ENCODE measurements at places on chromosomes 3 and 15.
A peak's percentile ranks its signal among the peaks of the same experiment; 100 is the strongest.

GRCh38 chr3:108036401-108036800, 54.4 kb downstream of the CD47 start:
- no peak for DNase-seq

DNA sequence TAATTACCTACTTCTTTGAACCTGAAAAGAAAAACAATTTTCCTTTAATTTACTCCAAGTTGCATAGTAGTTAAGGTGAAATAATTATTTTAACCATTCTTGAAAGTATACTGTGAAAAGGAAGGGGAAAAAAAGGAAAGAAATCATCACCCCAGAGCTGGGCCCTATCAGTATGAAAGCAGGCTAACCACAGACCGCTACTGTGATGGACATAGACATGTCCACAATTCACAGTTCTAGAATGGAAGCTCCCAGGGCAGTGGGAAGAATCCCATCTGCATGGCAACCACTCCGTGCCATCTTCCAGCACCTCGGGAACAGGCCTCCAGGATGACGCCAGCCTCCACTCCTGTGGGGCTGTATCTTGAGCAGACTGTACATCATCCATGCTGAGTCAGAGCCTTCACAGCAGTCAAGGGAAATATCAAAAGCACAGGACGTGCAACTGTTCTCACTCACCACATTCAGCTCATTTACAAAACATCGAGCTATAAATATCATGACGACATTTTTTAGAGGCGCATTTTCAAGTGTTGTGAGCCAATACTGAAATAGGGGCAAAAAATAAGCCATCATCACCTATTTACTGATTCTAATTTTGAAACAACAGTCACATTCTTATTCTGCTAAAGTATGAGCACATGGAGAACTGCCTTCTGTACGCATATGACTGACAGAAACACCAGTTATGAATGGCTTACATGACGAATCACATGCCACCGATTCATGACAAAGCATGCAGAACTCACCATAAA, 119.7 kb downstream of the SNRK start:
- no peak for DNase-seq

DNA sequence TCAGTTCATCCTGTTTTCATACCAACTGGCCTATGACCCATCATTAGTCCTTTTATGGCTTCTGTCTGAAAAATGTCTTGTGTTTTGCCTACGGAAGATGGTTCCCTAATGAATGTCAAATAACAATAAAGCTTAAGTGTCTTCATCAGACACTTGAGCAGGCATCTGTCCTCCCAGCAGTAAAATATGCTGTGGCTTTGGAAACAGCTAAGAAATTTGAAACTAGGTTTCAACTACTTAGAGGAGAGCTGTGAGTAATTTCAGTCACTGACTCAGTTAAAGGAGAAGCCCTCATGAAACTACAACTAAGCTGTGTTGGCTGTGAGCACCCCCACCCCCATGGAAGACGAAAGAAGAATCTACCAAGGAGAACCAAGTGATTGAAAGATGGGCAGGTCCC, 409.4 kb upstream of the PPP2R3A start:
- DNase-seq: no peak

DNA sequence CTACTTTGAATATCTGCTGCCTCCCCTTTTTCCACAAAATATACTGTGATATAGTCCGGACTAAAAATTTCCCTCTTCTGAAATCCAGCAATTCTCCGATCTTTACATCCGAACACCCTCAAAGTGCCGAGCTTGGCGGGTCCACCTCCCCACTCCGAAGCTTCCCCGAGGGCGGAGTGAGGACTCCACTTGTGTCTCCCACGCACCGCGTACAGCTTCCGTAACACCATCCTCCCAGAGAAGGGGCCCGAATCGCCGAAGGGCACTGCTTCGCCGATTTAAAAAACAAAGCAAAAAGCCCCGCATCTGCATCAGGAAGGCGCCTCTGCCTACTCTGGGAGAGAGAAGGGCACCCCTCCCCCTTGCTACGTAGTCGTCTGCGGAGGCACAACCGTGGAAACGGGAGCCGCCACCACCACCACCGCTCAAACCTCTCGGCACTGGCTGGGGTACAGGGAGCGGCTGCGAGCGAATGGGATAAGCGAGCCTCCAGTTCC, 551 bp downstream of the NCBP2 start:
- peak; percentile 75 for DNase-seq

DNA sequence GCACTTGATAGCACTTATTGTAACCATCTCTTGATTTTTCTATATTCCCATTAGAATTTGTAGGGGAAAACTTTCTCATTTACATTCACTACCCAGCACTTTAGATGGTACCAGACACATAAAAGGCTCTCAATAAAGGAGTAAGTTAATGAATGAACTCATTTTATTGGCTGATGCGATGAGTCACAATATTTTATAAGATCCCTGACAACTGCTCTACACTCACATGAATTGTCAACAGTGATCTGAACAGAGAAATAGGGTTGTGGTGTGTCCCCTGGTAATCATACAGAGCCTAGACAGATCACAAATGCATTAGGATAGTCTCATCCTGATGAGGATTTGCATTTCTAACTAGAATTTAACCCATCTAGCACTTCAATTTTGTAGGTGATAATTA, 567.6 kb upstream of the ARPP21 start:
- no peak for DNase-seq

DNA sequence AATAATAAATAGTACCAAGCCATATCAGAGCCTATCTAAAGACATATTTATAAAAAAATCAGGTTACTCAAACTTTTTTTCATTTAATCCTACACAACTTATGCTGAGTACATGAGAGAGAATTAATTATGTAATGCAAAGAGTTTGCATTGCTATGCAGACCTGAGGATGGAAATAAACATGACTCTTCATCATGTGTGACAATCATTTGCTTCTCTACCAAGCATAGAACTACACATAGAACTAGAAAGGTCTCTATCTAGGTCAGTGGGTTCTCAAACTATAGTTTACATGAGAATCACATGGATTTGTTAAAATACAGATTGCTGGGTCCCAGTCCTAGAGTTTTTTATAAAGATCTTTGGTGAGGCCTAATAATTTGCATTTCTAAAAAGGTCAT, 86.8 kb downstream of the GBE1 start:
- no peak for DNase-seq

DNA sequence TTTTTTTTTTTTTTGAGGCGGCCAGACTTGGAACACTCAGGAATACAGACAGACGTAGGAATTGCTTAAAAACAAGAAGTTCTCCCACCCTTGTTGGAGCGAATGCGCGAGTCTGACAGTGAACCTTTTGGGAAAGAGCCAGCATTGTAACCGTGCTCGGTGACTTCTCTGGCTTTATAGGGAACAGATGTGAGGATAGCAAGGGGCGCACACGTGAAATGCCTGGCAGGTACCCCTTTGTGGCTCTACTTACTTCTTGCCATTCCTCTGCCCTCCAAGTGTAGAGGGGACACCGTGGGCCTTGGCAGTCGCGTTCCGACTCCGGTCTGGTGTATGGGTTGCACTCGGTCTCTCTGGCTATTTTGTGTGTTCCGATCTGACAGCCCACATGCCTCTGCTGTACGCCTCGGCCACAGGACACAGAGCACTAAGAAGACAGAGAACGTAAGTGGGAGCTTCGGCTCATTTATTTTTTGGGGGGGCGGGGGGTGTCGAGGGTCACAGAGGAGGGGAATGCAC, 126.4 kb downstream of the ADAMTS9 start:
- no peak for DNase-seq

GRCh38 chr3:172836390-172836997, 86.0 kb downstream of the ECT2 start:
- DNase-seq: peak; percentile 8

DNA sequence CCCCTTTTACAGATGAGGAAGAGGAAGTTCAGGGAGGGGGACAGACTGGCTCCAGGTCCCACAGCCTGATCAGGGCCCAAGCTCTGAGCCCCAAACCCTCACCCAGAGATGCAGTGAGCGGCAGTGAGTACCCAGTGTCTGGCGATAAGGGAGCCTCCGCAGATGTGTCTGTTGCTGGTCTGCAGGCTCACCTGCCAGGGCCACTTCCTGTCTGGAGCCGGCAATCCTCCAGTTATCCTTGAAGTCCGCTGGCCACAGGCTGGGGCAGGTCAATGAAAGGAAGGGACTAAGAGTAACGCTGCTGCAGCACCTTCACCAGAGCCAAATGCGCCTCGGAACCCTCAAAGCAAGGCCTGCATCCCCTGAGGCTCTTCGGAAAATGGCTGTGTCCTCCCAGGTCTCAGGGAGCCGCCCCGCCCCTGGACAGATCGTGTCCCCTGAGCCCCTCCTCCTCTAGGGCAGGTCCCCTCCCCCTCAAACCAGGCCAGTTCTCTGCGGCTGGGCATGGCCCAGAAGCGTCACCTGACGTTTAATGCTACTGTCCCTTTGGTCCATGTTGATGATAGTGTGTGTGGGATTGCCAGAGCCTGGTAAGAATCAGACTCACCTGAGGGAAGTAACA, 51.5 kb downstream of the MYL3 start:
- no peak for DNase-seq

DNA sequence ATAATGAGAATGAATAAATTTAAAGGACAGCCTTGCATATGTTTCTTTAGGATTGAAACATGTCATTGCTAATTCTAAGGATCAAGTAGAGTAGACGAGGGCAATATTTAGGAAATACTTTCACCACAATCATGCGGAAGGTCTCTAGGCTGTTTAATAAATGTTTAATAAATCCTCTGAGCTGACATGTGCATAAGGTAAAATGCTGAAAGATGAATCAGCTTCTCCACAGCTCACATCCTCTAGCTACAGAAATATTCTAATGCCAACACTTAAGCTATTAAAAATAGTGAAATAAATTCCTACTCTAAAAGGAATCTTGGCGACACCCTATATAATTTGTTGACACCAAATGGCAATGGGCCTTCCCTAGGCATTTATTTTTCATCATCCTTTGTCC, 407.3 kb downstream of the TBL1XR1 start:
- no peak for DNase-seq

DNA sequence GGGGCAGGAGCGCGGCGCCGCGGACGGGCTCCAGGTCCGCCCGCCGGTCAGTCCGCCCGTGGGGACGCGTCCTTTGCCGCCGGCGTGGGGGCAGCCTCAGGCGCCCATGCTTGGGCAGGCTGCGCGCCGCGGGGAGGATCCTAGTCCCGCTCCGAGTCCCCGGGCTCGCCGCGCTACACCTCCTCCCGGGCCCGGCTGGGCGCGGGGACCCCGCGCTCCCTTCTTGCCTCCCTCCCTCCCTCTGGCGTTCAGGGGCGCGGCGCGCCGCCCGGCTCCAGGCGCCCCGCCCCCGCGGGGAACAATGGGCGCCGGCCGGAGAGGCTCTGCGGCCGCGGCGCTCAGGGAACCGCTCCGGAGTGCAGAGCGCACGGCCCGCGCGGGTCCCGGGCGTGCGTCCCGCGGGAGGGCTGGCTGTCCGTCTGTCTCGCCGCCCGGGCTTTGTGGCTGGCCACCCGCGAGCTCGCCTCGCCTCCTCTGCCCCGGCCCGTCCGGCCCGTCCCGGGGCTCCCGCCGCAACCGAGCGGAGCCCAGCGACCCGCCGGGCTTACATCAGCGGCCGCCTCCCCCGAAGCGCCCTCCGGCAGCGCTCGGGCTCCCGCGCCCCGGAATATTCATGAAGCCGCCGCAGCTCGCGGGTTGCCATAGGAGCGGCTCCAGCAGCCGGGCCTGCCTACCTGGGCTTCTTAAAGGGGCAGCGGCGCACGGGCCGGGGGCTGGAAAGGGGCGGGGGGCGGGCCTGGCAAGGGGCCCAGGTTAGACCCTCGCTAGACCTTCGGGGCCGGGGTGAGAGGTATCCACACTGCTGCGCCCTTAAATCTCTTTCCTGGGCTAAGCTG, at the start of gene HCN4:
Gene HCN4, minus strand, starts transcription at position 658 of the 836 bp plus-strand sequence. CDS start 688 bp downstream, outside the sequence.
- DNase-seq: no peak

DNA sequence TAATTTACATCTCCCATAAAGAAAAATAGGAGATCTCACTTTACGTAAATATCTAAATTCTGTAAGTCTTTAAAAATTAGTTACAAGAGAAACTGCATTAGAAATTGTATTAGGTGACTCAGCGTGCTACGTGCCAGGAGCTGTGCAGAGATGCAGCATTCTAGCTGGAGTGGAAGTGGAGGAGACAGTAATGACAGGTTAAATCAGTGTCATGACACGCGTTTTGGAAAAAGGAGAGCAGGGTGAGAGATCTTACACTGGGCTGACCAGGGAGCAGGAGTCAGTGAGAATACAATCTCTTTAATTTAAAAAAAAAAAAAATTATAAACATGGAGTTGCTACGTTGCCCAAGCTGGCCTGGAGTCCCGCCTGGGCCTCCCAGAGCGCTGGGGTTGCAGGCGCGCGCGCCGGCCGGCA, 635 bp downstream of the TUBGCP5 start:
- DNase-seq: no peak

- no peak for DNase-seq
These were observed 11.6 kb downstream of the WWTR1 start for GRCh38 chr3:149646181-149646766.

DNA sequence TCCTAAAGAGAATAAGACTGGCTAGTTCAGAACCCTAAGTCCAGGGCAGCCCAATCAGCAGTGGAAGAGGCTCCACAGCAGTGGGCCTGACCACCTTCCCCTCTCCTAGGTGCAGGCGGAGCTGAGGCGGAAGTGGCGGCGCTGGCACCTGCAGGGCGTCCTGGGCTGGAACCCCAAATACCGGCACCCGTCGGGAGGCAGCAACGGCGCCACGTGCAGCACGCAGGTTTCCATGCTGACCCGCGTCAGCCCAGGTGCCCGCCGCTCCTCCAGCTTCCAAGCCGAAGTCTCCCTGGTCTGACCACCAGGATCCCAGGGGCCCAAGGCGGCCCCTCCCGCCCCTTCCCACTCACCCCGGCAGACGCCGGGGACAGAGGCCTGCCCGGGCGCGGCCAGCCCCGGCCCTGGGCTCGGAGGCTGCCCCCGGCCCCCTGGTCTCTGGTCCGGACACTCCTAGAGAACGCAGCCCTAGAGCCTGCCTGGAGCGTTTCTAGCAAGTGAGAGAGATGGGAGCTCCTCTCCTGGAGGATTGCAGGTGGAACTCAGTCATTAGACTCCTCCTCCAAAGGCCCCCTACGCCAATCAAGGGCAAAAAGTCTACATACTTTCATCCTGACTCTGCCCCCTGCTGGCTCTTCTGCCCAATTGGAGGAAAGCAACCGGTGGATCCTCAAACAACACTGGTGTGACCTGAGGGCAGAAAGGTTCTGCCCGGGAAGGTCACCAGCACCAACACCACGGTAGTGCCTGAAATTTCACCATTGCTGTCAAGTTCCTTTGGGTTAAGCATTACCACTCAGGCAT, 33.7 kb downstream of the VIPR1 start:
- peak; percentile 46 for DNase-seq

DNA sequence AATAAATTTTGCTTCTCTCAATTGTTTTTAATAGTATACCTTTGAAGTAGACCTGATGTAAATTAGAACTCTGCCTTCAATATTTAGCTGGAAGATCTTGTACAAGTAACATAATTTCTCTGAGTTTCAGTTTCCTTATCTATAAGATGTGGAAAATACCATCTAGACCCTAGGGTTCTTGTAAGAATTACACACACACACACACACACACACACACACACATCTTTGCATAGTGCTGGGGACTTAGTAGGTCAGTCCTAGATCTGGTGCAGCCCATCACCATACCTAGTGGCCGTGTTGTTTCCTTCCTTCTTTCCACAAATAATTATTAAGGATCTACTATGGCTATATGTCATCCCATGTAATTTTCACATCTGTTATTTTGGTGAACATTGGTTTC, 11.0 kb downstream of the TRAT1 start:
- no peak for DNase-seq

GRCh38 chr3:135079095-135079494, 284.0 kb downstream of the EPHB1 start:
- DNase-seq: no peak

GRCh38 chr15:40307421-40308211, at the start of gene PLCB2:
PLCB2 (minus strand) TSS chr15:40307935; CDS start chr15:40307672, 263 bp downstream.
- peak; percentile 68 for DNase-seq

- DNase-seq: no peak
These were observed 377.5 kb downstream of the LRTM1 start for GRCh38 chr3:54550221-54550977.

- no peak for DNase-seq
These were observed 490.2 kb downstream of the CNTN6 start for GRCh38 chr3:1583044-1583443.
